ENCODE measurements at places on chromosomes 13 and 19. TPM values are rescaled to one million over a fixed set of nuclear protein-coding genes. Genes with fewer than 3 reads are reported as not detected.

DNA sequence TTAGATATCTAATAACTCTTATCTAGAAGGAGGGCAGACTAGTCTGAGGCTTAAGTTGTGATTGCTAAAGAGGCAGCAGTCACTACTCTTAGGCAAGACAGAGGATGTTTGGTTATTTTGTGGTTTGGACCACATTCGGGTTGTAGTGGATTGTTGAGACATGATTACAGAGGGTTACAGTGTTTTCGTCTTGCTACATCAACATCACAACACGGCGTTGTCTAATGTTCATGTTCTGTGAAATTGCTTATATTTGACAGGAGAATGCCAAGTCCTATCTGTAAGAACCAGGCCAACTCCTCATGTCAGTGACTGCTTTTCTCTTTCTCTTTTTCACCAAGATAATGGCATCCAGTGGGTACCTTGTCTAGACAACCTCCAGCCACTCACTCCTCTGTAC lies 16.8 kb upstream of the TM9SF2 start:
- DNase-seq = peak; percentile 7

DNA sequence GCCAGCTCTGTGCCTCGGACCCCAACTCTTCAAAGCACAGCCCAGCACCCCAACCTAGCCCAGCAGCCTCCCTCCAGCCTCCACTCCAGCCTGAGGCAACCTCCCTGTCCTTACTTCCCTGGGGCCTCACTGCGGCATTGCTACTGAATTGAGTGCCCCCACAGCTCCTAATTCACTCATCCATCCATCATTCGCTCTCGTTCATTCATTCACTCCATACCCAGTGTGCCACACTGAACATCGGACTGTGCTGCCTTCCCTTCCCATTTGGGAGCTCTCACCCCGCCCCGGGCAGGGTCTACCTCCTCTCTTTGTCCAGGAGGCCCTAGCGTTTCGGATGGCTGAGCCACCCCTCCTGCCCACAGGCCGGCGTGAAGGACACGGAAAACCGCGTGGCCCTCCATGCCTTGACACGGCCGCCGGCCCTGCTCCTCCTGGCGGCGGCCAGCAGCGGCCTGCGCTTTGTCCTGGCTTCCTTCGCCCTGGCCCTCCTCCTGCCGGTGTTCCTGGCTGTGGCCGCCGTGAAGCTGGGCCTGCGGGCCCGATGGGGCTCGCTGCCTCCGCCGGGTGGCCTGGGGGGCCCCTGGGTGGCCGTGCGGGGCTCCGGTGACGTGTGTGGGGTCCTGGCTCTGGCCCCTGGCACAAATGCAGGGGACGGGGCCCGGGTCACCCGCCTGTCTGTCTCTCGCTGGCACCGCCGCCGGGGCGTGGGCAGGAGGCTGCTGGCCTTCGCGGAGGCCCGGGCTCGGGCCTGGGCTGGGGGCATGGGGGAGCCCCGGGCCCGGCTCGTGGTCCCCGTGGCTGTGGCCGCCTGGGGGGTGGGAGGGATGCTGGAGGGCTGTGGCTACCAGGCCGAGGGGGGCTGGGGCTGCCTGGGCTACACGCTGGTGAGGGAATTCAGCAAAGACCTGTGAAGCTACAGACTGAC lies 1.3 kb downstream of the NAT14 start:
- no peak for DNase-seq

- no peak for DNase-seq
These were observed 18.7 kb downstream of the TMEM161A start for GRCh38 chr19:19119325-19120237.

DNA sequence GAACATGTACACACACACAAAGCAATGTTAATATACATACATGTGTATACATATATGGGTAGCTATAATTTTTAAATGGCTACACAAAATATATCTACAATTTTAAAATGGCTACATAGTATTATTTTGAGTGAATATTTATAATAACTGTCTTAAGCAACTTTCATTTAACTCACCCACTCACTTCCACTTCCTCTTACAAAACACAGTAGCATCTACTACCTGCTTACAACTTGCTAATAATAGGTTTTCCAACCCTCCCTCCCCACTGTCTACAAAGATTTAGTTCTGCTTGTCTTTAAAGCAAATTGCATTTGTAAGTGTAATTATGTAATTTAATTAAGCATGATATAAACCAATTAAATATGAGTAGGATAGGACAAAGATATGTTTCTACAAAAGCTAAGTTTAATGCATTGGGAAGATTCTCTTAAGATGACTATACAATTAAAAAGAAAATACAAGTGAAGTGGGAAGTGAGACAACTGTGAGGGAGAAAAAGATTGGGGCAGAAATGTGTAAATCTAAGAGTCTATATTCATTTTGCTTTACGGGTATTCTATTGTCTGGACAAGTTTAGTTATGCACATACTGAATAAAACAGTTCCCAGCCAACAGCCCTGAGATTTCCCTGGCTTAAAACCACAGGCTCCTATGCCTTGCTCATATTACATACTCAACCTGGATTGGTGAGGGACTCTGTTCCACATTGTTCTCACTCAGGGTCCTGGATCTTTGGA lies 583.1 kb downstream of the EFNB2 start:
- no peak for DNase-seq

DNA sequence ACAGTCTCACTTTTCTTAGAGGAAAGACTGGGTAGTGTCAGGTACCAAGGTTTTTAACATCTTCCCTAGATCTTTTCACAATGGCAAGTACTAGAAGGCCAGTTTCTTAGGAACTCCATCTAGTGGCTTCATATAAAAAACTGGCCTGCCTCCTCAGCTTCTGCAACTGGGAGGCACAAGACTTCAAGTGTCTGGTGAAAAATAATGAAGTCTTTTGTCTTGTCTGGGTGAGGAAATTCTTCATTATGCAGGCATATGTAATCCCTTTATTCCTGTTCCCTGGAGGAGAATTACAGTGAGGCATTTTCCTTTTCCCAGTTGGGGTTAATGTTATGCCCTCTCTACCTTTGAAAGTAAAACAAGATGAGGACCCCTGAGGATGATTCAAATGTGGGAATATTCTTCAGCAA lies 300.5 kb downstream of the NALCN start:
- no peak for DNase-seq

EXOC3L2 gene
- total RNA-seq = not detected

ZNF560 gene
- total RNA-seq = not detected

ZNF845 gene
- total RNA-seq = 6.5 TPM

- no peak for DNase-seq
These were observed 190.9 kb downstream of the SLITRK6 start for GRCh38 chr13:85608255-85608829.

DNA sequence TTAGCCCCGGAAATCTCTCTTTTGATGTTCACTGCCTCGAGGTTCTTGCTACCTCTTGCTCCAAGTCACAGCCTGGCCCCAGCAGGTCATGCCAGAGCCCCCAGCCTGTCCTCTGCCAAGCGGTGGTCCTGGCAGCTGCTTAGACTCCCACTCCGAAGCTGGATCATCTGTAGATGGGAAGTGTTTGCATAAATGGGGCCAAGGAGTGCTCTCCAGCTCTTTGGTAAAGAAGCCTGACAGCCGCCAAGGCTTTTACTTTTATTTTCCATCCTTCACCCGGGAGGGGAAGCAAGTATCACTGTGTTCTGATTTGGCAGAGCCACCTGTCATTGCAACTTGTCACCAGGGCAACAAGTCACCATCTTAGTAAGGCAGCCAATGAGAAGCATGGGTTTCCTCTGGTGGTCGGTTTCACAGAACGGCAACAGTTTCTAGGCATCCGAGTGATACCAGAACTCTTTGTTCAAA lies 10.6 kb upstream of the RETN start:
- DNase-seq = peak; percentile 55

IQCN gene
- 3.2 TPM for total RNA-seq

- no peak for DNase-seq
These were observed 44.8 kb downstream of the RBM26 start for GRCh38 chr13:79361299-79361698.
